ENCODE measurements at places on chromosomes 5 and 9. TPM values are rescaled to one million over a fixed set of nuclear protein-coding genes. Genes with fewer than 3 reads are reported as not detected.

GRCh38 chr5:53068291-53068836 lies 41.2 kb downstream of the MOCS2 start:
- DNase-seq = no peak

- DNase-seq = no peak
These were observed 583 bp downstream of the DIAPH1 start for GRCh38 chr5:141618030-141618803.

DNA sequence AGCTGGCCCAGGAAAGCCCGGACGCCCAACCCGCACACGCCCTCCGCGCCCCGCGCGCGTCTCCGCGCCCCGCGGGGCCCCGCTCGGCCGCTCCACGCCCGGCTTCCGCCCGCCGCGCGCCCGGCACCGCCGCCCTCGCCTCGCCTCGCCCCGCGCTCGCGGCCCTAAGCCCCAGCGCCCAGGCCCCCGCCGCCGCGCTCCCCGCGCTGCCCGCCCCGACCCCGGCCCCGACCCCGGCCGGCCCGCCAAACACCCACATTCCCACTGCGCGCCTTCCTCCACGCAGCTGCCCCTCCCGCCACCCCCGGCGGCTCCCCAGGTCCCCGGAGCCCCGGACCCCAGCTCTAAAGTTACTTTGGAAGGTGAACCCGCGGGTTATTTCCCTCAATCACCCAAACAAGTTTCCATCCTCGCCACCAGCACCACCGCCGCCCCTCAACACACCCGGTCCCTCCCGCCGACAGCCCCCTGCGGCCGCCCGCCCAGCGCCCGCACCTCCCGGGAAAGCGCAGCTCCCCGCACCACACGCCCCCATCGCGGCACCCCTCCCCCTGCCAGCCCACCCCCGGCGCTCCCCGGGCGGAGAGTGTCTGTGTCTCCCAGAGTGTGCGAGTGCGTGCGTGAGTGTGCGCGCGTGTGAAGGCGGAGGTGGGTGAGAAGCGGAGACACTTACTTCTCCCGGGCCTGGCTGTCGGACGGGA lies 439 bp downstream of the SSBP2 start:
- DNase-seq = peak; percentile 45

F2RL2 gene
- total RNA-seq = not detected

CAMK2A gene
- total RNA-seq = not detected
